Hematopoietic multipotent progenitor cell treated with erythropoietin and hydrocortisone succinate and interleukin-3 and kit ligand, for 17 days (in vitro differentiated cells): ENCODE measurements at places on chromosomes 3 and 15.

- DNase-seq = no peak
These were observed 1136.7 kb downstream of the TUSC7 start for GRCh38 chr3:117846238-117846637.

- DNase-seq = no peak
These were observed 480.5 kb upstream of the ARRDC4 start for GRCh38 chr15:97479957-97480356.

- DNase-seq = no peak
These were observed 328.9 kb upstream of the CBLB start for GRCh38 chr3:106197532-106198194.

DNA sequence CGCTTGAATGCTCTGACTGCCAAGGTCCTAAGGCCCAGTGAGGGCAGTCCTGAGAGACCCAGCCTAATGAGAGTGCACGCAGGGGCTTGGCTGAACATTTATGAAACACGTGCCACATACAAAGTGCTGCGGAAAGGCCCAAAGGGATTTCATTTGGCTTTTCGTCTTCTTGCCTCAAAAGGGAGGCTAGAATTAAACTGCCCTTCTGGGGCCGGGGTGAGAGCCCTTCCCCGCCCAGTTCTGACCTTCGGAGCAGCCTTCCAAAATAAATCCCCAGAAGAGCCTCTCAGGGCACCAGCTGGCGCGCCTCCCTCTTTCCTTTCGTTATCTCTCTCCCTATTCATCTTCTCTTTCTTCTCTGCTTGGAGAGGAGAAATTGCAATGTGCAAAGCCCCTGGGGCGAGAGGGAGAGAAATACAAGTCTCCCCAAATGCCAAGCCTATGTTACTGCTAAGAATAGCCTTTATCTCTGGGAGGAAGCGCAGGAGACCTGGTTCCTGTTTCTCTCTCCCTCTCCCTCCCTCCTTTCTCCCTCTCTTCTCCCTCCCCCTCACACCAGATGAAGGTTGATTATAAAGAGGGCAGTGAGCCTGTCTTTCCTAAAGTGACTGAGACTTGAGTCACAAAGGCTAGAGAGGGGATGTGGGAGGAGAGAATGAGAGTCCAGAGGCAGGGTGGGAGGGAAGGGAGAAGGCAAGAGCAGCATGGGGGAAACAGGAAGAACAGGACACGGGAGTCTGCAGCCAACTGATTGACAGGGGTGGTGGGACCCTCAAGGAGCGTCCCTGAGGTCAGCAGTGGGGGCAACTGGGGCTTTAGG is 36.7 kb upstream of the NDUFB4 start:
- DNase-seq = no peak

- no peak for DNase-seq
These were observed 522.3 kb downstream of the ROBO1 start for GRCh38 chr3:79245284-79246138.

DNA sequence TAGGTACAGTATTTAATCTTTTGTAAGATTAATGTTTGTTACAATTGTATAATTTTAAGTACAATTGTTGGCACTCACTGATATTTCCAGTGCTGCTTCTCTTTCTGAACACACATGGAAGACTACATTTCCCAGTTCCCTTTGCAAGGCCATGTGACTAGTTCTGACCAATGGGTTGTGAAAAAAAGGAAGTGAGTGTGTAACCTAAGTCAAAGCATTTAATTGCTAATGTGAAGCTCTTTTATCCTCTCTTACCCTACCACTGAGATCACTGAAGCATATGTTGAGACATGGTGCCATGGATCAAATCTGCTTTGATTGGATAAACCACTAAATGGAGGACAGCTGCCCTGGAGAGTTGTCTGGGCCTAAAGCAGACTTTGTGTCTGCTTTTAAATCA is 83.9 kb upstream of the PLXND1 start:
- peak; percentile 30 for DNase-seq

- no peak for DNase-seq
These were observed 144.2 kb upstream of the SNTN start for GRCh38 chr3:63508305-63508704.

GRCh38 chr15:57213862-57214261 is 162.4 kb upstream of the CGNL1 start:
- peak; percentile 15 for DNase-seq

GRCh38 chr3:24471486-24471885 is 23.2 kb downstream of the THRB start:
- no peak for DNase-seq

GRCh38 chr3:42148086-42148848 is 57.1 kb downstream of the TRAK1 start:
- no peak for DNase-seq

DNA sequence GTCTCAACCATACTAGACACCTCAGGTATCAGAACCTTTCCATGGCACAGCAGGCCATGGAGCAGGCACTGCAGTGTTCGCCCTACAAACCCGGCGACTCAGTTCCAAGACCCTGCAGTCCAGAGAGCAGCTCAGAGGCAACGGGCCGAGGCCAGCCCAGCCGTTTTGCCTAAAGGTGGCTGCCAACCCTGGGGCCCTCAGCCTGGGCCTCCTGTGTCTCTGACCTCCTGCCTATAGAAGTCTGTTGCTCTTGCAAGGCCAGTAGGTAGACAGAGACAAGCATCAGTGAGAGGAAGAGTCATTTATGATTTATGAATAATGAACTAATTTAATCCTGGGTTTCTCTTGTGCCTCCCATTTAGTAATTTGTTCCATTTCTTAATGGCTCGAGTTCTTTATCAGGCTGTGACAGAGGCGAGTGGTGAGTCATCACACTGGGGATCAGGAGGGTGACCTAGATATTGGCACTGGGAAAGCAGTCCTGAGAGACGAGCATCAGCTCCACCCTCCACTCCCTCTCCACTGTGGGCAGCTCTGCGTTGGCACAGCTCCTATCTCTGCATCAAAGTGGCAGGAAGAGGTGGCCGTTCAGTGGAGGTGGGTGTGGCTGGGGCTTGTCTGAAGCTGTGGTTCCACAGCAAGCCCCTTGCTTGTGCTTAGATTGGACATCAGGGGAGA is 79.8 kb downstream of the ABHD5 start:
- peak; percentile 97 for DNase-seq

GRCh38 chr3:114213292-114213626 is 24.1 kb downstream of the ZNF80 start:
- DNase-seq = no peak

GRCh38 chr3:187291512-187292132 is at the start of gene MASP1:
Gene MASP1 (minus strand): TSS chr3:187291737. CDS start chr3:187291632, 105 bp downstream.
- DNase-seq = no peak
